ENCODE measurements at places on chromosomes 2 and 18. TPM values are rescaled to one million over a fixed set of nuclear protein-coding genes. Genes with fewer than 3 reads are reported as not detected.

DNA sequence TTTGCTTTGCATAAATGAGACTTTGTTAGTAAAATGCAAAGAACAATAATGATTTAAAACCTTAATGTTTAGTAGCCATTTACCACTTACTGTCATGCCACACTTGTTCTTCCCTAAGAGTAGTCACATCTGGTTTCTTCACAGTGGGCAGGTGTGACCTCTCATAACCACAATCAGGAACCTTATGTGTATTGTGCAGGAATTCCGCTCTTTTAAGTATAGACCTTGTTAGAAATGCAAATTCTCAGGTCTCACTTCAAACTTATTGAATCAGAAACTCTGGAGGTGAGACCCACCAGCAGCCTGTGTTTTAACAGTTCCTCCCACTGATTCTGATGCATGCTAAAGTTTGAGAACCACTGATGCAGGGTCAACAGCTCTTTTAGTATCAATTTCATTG is 518.8 kb upstream of the MEX3C start:
- H3K4me3 ChIP-seq, result no peak overlapping the region
- no peak overlapping the region for H3K27ac ChIP-seq
- H3K27me3 ChIP-seq, result no peaks in the 10 kb centered on the region

DNA sequence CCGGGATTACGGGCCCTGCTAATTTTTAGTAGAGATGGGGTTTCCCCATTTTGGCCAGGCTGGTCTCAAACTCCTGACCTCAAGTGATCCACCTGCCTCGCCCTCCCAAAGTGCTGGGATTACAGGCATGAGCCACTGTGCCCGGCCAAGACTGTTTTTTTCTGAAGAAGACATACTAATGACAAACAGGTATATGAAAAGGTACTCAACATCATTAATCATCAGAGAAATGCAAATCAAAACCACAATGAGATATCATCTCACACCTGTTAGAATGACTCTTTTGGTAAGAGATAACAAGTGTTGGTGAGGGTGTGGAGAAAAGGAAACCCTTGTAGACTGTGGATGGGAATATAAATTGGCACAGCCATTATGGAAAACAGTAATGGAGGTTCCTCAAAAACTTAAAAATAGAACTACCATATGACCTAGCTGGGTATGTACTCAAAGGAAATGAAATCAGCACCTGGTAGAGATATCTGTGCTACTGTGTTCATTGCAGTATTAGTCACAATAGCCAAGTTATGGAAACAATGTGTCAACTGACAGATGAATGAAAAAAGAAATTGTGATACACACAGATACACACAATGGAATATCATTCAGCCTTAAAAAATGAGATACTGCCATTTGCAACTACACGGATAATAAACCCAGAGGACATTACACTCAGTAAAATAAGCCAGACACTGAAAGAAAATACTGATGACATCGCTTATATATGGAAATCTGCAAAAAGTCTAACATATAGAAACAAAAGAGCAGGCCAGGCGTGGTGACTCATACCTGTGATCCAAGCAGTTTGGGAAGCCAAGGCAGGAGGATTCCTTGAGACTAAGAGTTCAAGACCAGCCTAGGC is 20.8 kb downstream of the SOS1 start:
- no peaks in the 10 kb centered on the region for H3K36me3 ChIP-seq
- no peaks in the 10 kb centered on the region for H3K4me1 ChIP-seq
- no peak overlapping the region for H3K4me3 ChIP-seq
- no peak for DNase-seq
- no peak overlapping the region for H3K27ac ChIP-seq

- no peaks in the 10 kb centered on the region for H3K27me3 ChIP-seq
- no peak for DNase-seq
- H3K4me3 ChIP-seq, result no peak overlapping the region
- no peak overlapping the region for H3K27ac ChIP-seq
- H3K4me1 ChIP-seq, result no peaks in the 10 kb centered on the region
These were observed 13.3 kb upstream of the DUSP2 start for GRCh38 chr2:96158554-96158940.

DNA sequence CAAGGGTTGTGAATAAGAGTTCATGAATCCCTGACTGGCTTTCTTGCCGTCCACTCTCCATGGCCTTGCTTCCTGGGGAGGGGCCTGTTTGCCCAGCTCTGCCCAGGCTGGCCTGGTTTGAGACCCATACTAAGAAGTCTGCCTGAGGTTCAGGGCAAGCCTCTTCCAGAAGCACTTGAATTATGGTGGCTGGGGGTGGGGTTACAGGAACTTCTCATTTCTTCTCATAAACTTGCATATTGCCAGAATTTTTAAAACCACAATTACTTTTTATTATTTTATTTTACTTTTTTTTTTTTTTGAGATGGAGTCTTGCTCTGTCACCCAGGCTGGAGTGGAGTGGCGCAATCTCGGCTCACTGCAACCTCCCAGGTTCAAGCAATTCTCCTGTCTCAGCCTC is 42.0 kb downstream of the GORASP2 start:
- H3K27me3 ChIP-seq, result no peaks in the 10 kb centered on the region
- H3K4me3 ChIP-seq, result no peak overlapping the region
- peaks cover 10% of the 10 kb centered on the region for H3K4me1 ChIP-seq
- peaks cover 4% of the 10 kb centered on the region for H3K36me3 ChIP-seq

DNA sequence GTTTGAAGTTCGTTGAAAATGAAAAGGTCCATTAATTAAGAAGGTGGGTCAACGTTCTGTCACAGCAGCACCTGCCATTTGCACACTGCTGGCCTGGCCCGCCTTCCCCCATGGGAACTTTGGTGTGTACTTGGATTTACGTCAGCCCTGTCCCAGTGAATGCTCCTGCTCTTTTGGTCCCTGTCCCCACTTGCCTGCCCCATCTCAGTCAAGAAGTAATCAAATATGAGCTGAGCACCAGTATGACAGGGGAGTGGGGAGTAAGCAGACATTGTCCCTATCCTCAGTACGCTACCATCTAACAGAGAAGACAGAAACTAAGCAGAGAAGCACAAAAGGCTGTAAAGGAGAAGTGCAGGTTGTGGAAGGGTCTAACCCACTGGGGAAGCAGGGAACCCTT is 65.1 kb downstream of the SLC4A3 start:
- no peaks in the 10 kb centered on the region for H3K27me3 ChIP-seq
- H3K27ac ChIP-seq, result no peak overlapping the region
- H3K36me3 ChIP-seq, result no peaks in the 10 kb centered on the region
- no peak overlapping the region for H3K4me3 ChIP-seq
- H3K4me1 ChIP-seq, result no peaks in the 10 kb centered on the region
- DNase-seq, result no peak

- H3K27ac ChIP-seq, result no peak overlapping the region
- DNase-seq, result no peak
- H3K4me3 ChIP-seq, result no peak overlapping the region
- H3K4me1 ChIP-seq, result no peaks in the 10 kb centered on the region
- no peaks in the 10 kb centered on the region for H3K36me3 ChIP-seq
These were observed 97.2 kb upstream of the WDR75 start for GRCh38 chr2:189344043-189344442.

GRCh38 chr18:50013363-50014138 is 181.4 kb downstream of the MYO5B start:
- no peak overlapping the region for H3K27ac ChIP-seq
- H3K4me1 ChIP-seq, result no peaks in the 10 kb centered on the region
- H3K4me3 ChIP-seq, result no peak overlapping the region
- no peaks in the 10 kb centered on the region for H3K36me3 ChIP-seq
- DNase-seq, result no peak

GRCh38 chr2:46872902-46873603 is 42.6 kb downstream of the MCFD2 start:
- H3K4me3 ChIP-seq, result no peak overlapping the region
- no peaks in the 10 kb centered on the region for H3K27me3 ChIP-seq
- no peaks in the 10 kb centered on the region for H3K36me3 ChIP-seq
- no peak for DNase-seq
- no peak overlapping the region for H3K27ac ChIP-seq

- no peaks in the 10 kb centered on the region for H3K36me3 ChIP-seq
- peaks cover 3% of the 10 kb centered on the region for H3K4me1 ChIP-seq
- no peak overlapping the region for H3K27ac ChIP-seq
- H3K4me3 ChIP-seq, result no peak overlapping the region
These were observed 44.7 kb downstream of the CTIF start for GRCh38 chr18:48583573-48583972.

DNA sequence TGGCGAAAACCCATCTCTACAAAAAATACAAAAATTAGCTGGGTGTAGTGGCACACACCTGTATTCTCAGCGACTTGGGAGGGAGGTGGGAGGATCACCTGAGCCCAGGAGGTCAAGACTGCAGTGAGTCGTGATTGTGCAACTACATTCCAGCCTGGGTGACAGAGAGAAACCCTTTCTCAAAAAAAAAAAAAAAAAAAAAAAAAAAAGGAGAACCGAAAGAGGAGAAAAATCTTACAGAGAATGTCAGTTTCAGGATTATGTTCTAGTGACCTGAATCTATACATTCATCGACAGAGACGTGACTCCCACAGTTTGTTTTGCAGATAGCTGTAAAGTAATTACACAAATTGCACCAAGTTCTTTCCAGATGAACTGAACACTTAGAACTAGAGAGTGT is 187.8 kb downstream of the FTCDNL1 start:
- no peak overlapping the region for H3K27ac ChIP-seq
- peaks cover 3% of the 10 kb centered on the region for H3K27me3 ChIP-seq
- DNase-seq, result no peak
- H3K4me3 ChIP-seq, result no peak overlapping the region
- no peaks in the 10 kb centered on the region for H3K4me1 ChIP-seq

GRCh38 chr2:196041786-196042185 is 26.9 kb downstream of the DNAH7 start:
- no peak for DNase-seq
- H3K4me1 ChIP-seq, result no peaks in the 10 kb centered on the region
- H3K36me3 ChIP-seq, result no peaks in the 10 kb centered on the region
- no peak overlapping the region for H3K27ac ChIP-seq
- no peak overlapping the region for H3K4me3 ChIP-seq

Gene DAW1
- 0.84 TPM for total RNA-seq

Gene SIX3
- total RNA-seq, result 0.21 TPM

Gene PPIL3
- total RNA-seq, result 30.4 TPM

Measured in H1 (cell line).